ENCODE measurements at places on chromosomes 1 and 21.

- DNase-seq: no peak
Observed at GRCh38 chr1:37808369-37809319, 636 bp upstream of the YRDC start.

GRCh38 chr1:116711263-116711840, 42.9 kb upstream of the CD2 start:
- DNase-seq: no peak

GRCh38 chr1:172024516-172024915, 183.2 kb downstream of the DNM3 start:
- DNase-seq: no peak

GRCh38 chr1:65179148-65179547, 31.1 kb downstream of the AK4 start:
- no peak for DNase-seq

- no peak for DNase-seq
Observed at GRCh38 chr1:109134423-109134822, 20.5 kb downstream of the ELAPOR1 start.

- DNase-seq: no peak
Observed at GRCh38 chr1:161084597-161084988, 4.8 kb downstream of the NECTIN4 start.

GRCh38 chr1:95282518-95282895, 48.5 kb downstream of the RWDD3 start:
- no peak for DNase-seq

DNA sequence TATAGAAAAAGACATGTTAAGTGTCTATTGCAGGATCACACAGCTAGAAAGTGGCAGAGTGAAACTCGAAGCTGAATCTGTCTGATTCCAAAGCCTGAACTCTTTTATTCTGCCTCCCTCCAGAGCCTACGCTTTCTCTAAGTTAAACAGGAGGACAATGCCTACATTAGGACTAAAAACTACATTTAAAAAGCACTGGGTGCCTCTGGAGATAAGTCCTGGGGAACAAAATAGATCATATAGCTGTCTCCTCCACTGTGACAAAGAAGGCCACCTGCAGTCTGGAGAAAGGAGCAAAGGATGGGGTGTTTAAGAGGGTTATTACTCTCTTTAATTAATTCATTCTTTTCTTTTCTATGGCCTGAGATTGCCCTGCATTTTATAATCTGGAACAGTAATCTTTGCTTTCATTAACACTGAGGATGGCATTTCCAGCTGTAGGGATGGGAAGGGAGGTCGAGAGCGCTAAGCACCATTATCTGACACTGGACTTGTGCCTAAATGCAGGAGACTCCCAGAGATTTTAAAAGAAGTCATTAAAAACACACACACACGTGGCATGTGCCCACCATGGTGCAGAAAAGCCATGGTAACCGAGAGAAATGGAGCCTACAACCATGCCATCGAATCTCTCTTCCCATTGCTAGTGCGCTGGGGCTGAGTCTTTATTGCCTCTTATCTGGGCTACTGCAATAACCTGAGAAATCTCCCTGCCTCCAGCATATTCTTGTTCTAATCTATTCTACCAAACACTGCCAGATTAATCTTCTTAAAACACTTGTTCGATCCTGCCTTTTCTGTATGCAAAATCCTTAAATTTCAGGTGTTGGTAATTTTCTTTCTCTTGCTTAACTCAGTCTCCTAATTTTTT, 92.2 kb downstream of the PLXNA2 start:
- no peak for DNase-seq
